Activated naive CD8-positive, alpha-beta T cell treated with anti-CD3 and anti-CD28 coated beads, Interleukin-2, amount 10 ng/mL, durations not matched to agents 7 days and 5 days (primary cell): ENCODE measurements at places on chromosomes 1 and 21.

- DNase-seq = no peak
Measured at GRCh38 chr1:26302733-26303405, 3.6 kb downstream of the UBXN11 start.

- no peak for DNase-seq
Measured at GRCh38 chr1:208335371-208336136, 91.4 kb upstream of the PLXNA2 start.

GRCh38 chr1:22410401-22410800 is 41.2 kb upstream of the ZBTB40 start:
- DNase-seq = no peak

DNA sequence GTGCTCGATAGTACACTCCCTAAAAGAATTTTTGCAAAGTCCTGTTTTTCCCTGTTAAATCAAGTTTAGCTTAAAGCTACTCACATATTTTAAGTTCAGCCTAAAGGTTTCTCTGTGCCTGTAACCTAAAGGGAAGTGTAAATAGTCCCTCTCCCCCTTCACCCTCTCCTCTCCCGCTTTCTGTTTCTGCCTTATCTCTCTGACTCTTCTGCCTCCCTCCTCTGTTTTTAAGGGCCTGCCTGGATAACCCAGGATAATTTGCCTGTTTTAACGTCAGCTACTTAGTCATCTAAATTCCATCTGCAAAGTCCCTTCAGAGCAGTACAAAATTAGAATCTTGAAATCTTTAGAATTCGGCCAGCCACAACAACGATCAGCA is 92.6 kb downstream of the NID1 start:
- DNase-seq = no peak

- peak; percentile 40 for DNase-seq
Measured at GRCh38 chr1:159008744-159009188, 941 bp upstream of the IFI16 start.

DNA sequence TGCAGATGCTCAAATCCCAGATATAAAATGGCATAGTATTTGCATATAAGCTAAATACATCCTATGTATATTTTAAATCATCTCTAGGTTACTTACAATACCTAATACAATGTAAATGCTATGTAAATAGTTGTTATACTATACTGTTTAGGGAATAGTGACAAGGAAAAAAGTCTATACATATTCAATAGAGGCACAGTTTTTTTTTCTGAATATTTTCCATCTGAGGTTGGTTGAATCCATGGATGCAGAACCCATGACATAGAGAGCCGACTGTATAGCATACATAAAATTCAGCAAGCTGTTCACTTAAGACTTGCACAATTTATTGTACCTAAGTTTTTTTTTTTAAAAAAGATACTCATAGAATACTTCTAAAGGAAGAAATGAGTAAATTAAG is 6.5 kb downstream of the TAF13 start:
- DNase-seq = no peak

- no peak for DNase-seq
Measured at GRCh38 chr1:37741662-37742061, 23.3 kb downstream of the EPHA10 start.

- peak; percentile 80 for DNase-seq
Measured at GRCh38 chr1:7646981-7647901, 123.9 kb upstream of the VAMP3 start.

- peak; percentile 20 for DNase-seq
Measured at GRCh38 chr1:228034954-228035837, 28.4 kb downstream of the WNT3A start.
